ENCODE measurements at places on chromosomes 12 and 14. TPM values are rescaled to one million over a fixed set of nuclear protein-coding genes. Genes with fewer than 3 reads are reported as not detected.

EP400 gene
- 21.7 TPM for total RNA-seq

LTB4R2 gene
- 1.5 TPM for total RNA-seq

MMP17 gene
- total RNA-seq: 1.7 TPM

DNA sequence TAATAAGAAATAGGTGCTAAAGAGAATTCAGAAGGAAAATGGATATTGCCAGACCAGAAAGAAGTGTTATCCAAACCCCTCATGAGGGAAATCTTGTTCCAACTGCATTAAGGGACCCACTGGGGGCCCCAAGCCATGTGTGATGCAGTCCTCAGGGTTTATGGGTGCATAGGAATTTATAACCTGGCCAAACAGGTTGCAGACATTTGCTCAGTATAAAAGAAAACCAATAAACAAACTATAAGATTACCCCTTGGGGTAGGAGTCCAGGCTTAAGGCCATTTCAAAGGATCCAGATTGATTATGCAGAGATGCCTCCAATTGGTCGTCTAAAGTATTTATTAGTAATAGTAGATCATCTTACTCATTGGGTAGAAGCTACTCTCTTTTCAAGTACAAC is 240.9 kb upstream of the DIO3 start:
- no peak for DNase-seq

KSR2 gene
- total RNA-seq: 0.29 TPM

RNF10 gene
- 124 TPM for total RNA-seq

ZNF268 gene
- 26.2 TPM for total RNA-seq

SLCO1C1 gene
- total RNA-seq: not detected

DNA sequence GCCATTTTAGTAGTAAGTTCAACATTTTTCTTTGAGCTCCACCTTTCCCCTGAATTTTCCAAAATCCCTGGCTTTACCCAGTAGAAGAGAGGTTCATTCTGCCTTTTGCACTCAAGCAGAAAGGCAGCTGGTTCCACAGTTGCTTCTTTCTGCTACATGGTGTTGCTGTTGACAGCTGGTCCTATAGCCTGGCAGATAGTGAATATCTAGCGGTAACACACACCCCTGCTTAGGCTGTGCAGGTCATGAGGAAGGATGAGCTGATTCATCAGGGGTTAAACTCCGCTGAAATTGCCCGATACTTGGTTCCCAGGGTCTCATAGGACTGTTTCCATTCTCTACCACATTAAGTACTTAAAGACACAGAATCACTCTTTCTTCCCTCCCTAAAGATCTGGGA is 62.4 kb downstream of the PUS7L start:
- no peak for DNase-seq

GRCh38 chr14:47929334-47929733 is 253.9 kb upstream of the MDGA2 start:
- no peak for DNase-seq

DNA sequence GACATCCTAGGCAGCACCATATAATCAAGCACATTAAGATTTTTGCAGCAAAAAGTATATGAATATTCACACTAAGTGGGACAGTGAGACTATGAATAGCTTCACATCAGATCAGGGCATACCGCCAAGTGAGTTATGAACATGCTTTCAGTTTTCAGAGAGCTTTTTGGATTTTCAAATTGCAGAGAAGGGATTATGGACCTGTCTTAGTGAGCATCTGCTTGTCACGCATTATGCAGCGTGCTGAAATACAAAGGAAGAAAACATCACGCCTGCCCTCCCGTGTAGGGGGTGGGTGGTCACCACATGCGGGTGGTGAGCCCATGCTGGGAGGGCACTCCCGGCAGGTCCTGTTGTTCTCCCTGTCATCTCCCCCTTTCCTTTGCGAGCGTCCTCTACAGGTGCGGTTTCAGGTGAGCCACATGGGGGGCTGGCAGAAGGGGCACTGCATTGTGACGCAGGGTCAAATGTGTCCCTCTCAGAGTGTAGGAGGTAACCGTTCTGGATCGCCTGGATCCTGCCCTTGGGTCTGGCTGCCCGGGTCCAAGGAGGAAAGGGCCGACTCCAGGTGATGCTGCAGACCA is 42.6 kb downstream of the TRAF3 start:
- DNase-seq: no peak

- DNase-seq: no peak
These were observed 127.6 kb upstream of the EVL start for GRCh38 chr14:99937475-99938244.

DNA sequence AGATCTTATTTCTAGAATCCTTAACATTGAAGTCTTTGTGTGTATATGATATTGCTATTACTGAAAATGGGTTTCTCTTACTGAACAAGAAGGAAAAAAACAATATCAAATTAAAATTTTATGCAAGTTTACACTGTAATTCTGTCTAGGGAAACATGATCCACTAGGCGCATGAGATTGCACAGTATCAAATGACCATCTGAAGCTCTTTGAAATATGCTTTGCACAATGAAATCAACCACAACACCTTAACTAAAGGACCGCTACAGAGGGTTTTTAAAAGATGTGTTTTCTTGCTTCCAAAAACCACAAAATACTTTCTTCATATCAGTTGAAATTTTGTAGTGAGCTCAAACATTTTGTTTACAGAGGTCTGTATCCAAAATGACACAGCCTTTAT is 15.1 kb upstream of the KERA start:
- DNase-seq: no peak

- DNase-seq: no peak
These were observed 61.8 kb upstream of the TMEM132C start for GRCh38 chr12:128205145-128205544.

KCNK10 gene
- total RNA-seq: 0.14 TPM

DNA sequence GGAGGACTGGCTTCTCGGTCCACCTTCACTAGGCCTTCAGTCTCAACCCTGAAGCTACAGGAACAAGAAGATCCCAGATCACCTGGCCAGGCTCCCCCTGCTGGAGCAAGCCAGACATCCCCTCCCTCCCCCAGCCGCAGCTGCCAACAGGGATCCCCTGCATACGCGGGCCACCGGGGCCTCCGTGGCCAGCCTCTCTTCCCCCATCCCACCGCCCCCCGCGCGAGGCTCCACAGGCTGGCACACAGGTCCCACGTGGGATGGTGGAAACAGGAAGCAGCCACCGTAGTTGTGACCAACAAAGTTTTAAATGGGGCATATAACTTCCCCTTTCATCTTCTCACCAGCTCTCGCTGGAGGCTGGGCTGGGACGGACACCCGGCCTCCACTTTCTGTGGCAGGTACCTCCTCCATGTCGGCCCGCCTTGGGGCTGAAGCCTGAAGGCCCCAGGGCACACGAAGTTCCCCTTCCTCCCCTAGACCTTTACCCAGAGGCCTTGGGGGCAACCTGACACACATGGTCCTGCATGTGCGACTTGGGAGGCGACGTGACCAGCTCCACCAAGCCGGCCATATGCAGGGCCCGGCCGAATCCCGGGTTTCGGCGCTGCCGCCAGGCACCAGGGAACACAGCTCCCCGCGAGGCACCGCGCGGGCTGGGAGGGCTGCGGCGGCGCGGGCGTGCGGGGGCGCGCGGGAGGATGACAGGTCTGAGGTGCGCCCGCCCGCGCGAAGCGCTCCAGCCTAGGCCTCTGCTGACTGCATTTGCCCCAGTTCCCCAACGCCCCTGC is 44.4 kb upstream of the PNMA1 start:
- DNase-seq: no peak
